Activated naive CD4-positive, alpha-beta T cell treated with Interleukin-2 at 50 U/mL for 16 hours (primary cell): ENCODE measurements at places on chromosomes 12 and 14.

DNA sequence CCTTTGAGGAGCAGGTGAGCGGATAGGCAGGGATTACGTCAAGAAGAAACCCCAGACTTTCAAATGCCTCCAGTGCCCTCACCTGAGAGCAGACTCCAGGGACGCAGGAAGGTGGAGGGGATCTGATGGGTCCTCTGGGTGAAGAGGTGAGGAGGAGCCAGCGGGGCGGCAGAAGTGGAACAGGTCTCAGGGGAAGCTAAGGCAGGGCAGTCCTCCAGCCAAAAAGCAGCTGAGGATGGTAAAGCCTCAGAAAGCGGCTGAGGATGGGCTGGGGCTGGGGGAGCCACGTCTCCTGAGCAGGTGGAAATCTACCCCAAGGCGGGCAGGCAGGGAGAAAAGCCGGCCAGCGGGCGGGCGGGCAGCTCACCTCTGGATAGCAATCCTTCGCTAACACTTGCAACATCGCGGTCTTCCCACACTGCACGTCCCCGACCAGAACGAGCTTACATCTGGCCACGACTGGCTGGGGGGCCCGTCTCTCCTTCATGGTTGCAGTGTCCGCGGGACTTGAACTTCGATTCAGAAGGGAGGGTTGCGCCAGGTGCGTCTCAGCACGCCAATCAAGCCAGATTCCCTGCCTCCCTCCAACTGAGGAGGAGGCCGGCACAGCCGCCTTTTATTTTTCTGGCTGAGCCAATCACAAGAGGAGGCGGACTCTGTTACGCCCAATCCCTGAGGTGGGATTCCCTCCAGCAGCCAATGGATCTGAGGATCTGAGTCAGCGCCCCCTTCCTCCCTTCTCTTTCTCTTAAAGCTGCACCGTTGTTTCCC, at the start of gene RND1:
Gene RND1, minus strand, starts transcription at position 590 of the 771 bp plus-strand sequence. Its CDS starts 103 bp downstream, at position 487.
- DNase-seq = peak; percentile 86

DNA sequence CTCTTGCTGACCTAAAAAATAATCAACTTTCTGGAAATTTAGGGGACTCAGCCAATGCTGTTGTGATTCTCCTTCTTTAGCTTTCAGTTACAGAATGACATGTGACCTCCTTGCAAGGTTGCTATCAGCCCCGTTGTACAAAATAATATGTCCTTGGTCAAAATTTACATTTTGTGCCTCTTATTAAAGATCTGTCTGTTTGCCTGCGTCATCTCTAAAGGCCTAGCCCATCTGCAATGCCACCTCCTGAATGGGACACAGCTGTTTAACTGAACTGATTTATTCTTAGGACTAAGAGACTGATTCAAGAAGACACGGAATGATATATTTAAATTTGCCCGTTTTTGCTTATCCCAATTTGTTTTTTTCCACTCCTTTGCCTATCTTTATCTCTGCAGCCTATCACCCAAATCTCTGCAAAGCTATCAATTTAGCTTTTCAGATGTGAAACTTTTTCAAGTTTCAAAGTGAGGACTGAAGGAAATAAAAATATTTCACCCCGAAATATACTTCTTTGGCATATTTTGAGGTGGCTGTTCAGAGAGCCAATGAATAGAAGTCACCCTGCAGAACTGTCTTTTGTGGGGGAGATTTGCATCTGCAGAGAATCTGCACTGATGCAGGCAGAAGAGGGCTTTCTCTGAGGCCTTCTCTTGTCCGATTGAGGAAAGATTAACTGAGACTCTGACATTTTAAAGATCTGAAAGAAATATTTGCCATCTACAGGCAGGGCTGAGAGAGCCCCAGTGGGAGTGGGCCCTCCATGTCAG, 126.0 kb downstream of the VEZT start:
- DNase-seq = no peak

- no peak for DNase-seq
Measured at GRCh38 chr14:100903672-100904185, at the start of gene RTL1. Gene RTL1, minus strand, starts transcription at chr14:100903722. Its CDS starts 18,934 bp downstream, at chr14:100884788.

GRCh38 chr14:84095681-84096080, 1434.3 kb upstream of the FLRT2 start:
- no peak for DNase-seq

DNA sequence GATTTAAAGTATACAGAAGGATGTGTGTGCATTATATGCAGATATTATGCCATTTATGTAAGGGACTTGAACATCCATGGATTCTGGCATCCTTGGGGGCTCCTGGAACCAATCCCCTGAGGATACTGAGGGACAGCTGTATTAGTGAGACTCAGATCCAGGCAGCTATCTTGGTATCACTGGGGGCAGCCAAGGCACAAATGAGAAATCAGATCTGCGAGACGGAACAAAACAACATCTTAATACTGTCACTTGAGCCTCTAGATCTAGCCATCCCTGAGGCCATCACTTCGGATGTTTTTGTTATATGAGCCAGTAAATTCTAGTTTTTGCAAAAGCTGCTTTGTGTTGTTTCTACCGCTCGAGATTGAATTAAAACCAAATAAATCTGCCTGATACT, 175.1 kb upstream of the SFSWAP start:
- DNase-seq = no peak

- DNase-seq = no peak
Measured at GRCh38 chr14:65131301-65131701, 29.0 kb upstream of the MAX start.

GRCh38 chr12:101931498-101932326, 54.3 kb downstream of the DRAM1 start:
- no peak for DNase-seq

GRCh38 chr12:6631549-6631961, 4.2 kb downstream of the LPAR5 start:
- no peak for DNase-seq

DNA sequence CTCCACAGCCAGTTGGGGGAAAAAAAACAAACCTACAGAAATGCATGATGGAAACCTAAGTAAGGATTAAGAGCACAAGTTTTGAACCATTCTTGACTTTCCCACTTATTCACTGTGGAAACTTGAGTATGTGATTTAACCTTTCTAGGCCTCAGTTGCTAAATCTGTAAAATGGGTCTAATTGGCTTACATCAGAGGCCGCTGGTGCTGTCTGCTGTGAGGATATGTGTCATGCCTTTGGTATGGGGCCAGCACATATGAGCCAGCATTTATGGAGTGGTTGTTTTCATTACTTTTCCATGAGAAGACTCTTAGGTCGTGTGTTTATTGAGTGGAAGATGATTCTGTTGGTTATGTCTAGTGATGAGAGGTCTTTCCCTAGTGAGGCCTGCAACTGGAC, 102.4 kb downstream of the ESR2 start:
- DNase-seq = no peak

DNA sequence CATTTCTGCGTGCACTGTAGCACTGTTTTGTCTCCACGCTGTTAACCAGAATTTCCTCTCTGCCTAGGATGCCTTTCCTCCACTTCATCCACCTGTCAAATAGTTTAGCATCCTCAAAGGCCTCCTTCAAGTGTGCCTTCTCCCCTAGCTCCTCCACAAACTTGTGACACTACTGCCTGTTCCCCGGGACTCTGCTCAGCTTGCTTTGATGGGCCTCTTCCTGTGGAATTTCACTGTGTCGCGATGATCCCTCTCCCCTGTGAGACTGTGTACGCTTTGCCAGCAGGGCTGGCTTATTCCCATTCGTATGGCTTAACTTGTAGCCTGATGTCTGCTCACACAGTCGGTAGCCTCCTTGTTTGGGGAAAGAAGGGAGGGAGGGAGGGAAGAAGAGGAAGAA, 426.8 kb downstream of the VRK1 start:
- no peak for DNase-seq

DNA sequence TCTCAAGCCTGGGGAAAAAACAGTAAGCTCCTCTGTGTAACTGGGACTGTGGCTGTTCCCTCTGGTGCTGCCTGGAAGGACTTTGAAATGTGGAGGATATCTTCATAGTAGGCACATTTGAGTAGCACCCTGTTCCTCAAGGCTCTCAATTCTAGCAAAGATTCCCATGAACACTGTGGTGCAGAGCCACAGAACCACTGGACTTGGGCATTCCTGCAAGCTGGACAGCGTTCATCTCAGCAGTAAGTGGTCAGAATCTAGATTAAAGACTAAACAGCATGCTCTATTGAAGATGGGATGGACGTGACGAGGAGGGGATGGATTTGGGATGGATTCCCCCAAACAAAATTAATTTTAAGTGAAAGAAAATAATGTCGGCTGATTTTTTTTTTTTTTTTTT, 9.4 kb upstream of the YBX3 start:
- DNase-seq = no peak

DNA sequence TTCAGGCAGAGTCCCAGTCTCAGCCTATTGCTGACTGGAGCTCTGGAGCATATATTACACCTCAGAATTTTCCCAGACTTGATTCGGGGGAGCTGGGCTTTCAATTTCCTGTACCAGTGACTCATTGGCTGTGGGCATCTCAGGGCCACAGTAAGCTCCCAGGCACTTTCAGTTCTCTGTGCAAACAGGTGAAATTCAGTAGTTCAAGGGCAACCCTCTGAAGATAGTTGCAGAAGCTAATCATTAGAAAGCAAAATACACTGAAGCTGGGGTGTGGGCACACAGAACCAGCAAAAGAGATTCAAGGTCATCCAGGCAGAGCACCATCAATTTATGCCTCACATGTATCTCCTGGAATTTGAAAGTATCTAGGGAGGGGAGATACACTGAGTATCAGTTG, 8.1 kb upstream of the NIN start:
- DNase-seq = no peak

DNA sequence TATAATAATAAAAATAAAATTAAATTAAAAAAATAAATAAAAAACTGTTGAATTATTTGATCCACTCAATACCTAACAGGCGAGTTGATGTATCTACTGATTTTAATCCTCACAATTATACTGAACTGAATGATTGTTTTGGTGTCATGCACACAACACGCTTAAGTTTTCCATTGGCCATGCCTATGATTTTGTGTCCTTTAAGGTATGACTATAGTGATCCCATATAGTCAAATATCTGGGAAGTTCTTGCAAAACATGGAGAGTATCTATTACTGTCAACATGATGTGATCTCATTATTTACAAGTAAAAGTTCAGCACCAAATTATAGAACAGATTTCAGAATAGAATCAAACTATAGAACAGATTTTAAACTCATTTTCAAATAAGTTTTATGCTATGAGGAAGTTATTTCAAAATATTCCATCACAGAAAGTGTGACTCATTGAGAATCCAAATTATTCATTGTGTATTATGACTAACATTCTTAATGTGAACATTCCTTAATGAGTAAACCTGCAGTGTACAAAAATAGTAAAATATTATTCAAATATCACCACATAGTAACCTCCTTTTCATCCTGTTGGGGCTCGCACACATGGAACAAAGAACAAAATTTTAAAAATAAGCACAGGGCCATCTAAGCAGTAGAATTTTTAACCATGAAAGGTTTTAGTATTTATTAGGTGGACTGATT, 190.4 kb downstream of the SLC25A21 start:
- no peak for DNase-seq

DNA sequence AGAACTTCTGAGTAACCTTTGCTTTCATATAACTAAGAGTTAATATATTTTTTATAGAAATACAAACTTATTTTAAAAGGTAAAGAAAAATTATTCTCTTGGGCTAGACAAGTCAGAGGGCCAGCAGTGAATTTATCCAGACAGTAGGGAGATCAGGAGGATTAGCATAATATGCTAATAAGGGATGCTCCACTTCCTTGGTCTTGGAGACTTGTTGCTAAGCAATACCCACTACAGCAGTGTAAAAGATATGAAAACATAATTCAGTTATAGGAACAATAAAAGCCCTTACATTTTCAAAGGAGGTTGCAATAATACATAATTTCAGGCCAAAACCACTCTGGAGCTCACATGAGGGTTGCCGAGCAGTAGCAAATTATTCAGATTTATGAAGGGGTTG, 615.6 kb downstream of the KCNH5 start:
- DNase-seq = no peak

DNA sequence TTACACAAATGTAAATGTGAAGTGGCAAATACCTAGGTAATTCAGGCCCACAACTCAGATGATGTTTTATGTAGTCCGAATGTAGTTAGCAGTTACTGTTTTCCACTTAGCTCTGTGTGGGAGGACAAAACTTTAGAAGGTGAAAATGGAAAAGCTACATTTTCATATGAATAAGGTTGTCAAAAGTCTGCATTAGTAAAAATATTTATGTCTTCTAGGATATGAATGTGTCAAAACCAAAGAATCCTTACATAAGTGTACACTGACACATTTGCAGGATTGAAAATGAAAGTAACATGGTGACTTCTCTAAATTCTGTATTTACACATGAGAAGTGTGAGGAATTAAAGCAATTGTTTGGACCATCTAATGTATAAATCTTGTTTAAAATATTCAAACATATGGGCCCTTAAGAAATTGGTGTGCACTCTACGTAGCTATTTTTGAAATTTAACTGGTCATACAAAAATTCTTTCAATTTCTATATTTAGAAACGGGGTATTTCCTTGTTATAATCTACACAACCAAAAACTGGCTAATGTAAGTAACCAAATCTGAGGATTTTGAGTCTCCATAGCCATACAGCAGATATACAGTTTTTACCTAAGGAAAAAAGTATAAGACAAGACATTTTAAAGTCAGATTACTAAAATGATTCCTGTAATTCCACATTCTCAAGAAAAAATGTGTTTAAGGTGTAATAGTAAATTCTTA, 5.4 kb downstream of the CDKN1B start:
- DNase-seq = no peak

- DNase-seq = no peak
Measured at GRCh38 chr12:132063491-132063890, 80.6 kb downstream of the DDX51 start.

DNA sequence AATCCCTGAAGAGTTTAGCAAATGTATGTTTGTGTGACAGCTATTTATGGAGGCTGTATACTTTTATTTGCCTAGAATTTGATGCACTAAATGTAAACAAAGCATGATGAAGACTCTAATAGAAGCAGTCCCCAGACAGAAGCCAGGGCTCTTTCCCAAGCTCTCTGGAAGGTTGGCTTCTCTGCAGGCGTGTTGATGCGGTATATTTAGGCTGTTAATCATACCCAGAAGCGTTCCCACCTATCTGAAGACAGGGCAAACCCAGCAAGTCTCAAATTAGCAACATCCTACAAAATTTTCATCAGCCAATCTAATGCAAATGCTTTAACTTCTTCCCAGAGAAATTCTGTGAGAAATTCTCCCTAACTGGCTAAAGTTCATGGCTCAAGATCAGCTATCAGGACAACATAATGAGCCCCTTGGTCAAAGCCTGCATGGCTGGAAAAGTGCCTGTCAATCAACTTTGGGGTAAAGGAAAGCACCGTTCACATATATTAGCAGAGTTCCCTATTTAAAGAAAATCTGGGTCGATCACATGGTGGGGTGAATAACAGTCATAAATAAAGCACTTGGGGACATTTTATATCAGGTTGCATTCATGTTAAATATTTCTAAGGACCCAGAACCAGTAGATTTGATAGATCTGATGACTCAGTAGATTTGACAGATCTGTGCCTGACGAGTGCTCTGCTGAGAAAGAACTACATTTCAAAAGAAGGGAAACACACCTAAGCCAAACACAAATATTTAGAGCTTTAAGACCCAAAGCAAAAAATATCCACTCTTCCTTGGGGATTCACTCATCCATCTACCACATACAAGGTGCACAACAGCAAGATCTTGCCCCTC, 46.6 kb downstream of the KSR2 start:
- no peak for DNase-seq

- no peak for DNase-seq
Measured at GRCh38 chr14:63933711-63934110, 80.9 kb downstream of the SYNE2 start.
